ENCODE measurements at places on chromosomes 11 and 22.

DNA sequence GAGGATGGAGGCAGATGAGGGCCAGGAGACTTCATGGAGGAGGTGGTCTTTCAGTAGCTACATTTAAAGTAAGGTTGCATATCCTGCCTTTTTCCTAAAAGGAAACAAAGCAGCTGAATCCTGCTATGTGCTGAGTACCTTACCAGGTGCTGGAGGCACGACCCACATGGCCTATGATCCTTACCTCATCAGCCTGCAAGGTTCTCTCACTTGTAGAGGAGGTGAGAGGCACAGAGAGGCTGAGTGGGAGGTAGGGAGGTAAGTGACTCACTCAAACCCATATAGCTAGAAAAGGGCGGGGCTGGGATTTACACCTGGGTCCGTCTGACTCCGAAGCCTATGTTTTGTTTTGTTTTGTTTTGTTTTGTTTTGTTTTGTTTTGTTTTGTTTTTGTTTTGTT lies 75.8 kb downstream of the BUD13 start:
- DNase-seq: no peak

DNA sequence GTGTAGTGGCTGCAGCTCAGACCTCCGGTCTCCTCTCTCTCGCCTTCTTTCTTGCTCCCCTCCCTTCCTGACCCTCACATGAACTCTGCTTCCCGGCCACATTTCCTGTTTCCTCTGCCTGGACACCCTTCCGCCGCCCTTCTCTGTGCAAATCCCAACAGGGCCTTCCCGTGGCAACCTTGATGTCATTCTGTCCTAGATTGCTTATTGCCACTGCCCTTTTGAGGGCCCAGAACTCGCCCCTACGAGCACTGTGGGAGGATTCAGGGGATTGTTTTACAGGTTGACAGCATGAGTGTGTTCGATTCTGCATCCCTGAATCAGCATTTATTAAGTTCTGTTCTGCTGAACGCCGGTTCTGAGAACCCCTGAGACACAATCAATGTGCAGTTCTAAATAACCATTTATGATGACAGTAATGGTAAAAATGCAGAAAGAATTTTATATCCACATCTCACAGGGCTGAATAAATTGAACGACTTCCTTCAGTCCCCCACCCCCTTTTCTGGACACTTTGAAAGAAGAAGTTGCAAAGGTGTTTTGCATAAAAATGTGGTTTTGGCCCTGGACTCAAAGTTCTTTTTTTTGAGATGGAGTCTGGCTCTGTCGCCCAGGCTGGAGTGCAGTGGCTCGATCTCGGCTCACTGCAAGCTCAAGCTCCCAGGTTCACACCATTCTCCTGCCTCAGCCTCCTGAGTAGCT lies 6.4 kb downstream of the BATF2 start:
- no peak for DNase-seq

DNA sequence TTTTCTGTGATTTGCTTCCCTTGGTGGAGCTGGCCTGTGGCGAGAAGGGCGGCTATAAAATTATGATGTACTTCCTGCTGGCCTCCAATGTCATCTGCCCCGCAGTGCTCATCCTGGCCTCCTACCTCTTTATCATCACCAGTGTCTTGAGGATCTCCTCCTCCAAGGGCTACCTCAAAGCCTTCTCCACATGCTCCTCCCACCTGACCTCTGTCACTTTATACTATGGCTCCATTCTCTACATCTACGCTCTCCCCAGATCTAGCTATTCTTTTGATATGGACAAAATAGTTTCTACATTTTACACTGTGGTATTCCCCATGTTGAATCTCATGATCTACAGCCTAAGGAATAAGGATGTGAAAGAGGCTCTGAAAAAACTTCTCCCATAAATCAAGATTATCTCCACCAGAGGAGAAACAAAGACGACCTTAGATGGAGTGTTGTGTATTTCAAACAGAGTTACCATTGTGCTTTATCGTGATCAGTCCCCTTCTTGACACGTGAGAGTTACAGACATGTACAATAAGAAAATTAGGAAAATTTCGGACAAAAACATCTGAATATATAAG lies 2.1 kb downstream of the OR9G1 start:
- no peak for DNase-seq

DNA sequence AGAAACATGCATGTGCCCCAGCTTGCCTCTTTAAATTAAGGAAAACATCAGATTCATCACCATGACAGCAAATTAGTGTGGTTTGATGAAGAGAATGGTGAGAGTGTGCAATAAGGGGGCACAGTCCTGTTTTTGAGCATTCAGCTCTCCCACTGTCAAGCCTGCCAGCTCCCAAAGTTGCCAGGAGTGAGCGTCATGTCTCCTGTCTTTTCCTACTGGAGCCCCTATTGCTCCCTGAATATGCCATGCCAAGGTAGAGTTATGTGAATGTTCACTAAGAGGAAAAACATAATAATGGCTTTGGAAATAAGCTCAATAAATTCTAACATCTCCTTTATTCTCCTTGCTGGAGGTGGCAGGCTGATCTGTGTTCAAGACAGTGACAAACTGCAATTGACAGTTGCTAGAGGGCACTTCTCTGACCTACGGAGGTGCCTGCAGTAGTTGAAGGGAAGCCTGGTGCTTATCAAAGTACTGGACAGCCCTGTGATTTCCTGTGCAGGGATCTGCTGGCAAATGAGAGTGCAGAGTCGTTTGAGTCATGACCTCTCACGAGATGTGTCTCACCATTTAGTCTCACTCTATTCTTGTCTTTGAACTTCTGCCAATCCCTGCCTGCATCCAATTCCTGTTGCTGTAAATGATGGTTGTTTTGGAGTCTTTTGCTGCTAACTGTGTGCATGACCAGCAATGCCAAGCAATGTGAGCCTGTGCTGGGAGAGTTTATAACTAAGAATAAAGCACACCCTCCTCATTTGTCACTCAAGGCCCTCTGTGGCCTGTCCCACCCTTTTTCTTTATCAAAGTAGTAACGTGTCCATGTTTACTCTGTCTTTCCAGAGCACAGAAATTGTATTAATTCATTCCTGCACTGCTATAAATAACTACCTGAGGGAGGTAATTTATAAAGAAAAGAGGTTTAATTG lies 34.8 kb downstream of the MRGPRX2 start:
- DNase-seq: no peak

GRCh38 chr11:21068886-21069285 lies 399.5 kb downstream of the NELL1 start:
- no peak for DNase-seq

DNA sequence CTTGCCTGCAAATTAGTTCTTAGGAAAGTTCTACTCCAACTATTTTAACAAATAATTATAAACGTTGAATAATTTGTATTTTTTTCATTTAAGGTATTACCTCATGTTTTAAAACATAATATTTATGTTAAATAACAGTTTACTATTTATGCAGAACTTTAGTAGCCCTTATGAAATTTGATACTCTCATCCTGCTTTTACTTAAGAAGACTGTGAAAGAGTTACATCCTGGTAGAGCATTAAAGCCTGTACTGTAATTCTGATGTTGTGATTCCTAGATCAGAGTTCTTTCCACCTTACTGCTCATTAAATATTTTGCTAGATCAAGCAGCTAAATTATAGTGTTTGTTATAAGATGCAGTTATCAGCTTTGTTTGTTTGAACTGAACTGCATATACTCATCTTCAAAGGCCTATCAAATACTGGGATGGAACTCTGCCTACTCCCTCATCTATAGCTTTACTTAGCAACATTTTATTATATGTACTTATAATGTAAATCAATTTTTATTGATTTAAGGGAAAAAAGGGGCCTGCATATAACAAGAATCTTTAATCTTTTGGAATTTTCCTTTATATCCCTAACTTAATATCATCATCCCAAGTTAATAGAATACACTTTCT lies 304.2 kb downstream of the DYNC2H1 start:
- DNase-seq: no peak

GRCh38 chr11:93239966-93240365 lies 42.2 kb upstream of the SLC36A4 start:
- DNase-seq: no peak

DNA sequence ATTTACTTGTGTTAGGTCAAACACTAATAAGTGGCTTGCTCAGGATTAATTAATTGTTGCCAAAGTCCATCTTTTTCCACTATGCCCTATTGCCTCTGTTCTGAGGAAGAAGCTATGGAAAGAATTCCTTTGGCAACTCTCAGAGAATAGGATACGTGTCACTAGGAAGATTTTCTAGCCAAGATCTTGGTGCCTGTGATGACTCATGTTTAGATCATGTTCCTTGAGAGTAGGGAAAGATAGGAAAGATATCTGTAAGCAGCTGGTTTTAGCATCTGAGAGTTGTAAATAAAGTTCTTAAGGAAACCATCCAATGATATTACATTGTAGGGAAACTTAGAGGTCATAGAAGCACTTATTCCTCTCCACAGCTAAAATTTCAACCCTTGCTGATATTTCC lies 15.7 kb downstream of the SLN start:
- no peak for DNase-seq

GRCh38 chr11:87002918-87003317 lies 34.8 kb upstream of the TMEM135 start:
- DNase-seq: no peak

Data from activated naive CD4-positive, alpha-beta T cell treated with anti-CD3 and anti-CD28 coated beads for 36 hours (primary cell).